Dorsolateral prefrontal cortex (tissue), 122 donors: ENCODE measurements at places on chromosomes 1 and 21.

GRCh38 chr1:219362702-219363101 lies 189.0 kb downstream of the LYPLAL1 start:
- DNase-seq: no peak

GRCh38 chr1:71393301-71393700 lies 312.5 kb upstream of the ZRANB2 start:
- no peak for DNase-seq

- no peak for DNase-seq
Measured at GRCh38 chr1:7534061-7534825, 236.9 kb upstream of the VAMP3 start.

GRCh38 chr1:52739699-52740467 lies 13.6 kb downstream of the ZYG11B start:
- no peak for DNase-seq

DNA sequence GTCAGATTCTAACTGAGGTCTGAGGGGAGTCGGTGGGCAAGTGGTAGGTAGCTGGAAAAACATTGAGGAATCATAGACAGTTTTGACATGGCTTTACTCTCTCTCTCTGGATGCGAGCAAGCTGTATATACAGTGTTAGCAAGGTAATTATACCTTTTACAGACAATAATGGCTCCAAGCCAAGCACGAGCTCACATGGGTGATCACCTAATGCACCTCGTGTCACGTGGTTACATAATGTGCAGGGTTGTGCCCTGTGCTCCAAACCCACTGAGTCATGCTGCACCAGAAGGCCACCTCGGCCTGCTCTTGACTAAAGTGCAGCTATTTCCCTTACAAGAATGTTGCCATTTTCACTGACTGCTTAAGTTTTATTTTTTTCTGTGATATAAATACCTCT lies 7.6 kb upstream of the CLCA2 start:
- DNase-seq: no peak

- DNase-seq: no peak
Measured at GRCh38 chr1:30901798-30902581, 6.6 kb downstream of the SDC3 start.

GRCh38 chr21:46089285-46089684 lies 8.6 kb upstream of the COL6A2 start:
- no peak for DNase-seq

DNA sequence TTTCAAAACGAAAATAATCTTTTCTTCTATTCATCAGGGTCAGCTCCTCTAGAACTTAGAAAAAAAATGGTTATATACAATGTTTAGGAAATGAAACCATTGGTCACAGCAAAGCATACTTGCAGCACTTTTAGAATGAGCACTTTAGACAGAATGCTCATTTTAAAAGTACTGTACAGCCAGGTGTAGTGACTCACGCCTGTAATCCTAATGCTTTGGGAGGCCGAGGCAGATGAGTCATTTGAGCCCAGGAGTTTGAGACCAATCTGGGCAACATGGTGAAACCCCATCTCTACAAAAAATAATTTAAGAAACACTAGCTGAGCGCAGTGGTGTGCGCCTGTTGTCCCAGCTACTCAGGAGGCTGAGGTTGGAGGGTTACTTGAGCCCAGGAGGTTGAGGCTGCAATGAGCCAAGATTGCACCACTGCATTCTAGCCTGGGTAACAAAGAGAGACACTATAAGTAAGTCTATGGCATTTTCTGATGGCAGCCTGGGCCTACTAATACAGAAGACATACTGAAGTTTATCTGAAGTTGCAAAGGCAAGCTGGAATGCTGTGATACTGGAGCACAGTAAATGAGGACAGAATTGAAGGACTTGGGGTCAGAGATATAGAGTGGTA lies 48.9 kb upstream of the ZNF326 start:
- DNase-seq: no peak
